LoVo (cell line): ENCODE measurements at places on chromosomes 7 and 10.

DNA sequence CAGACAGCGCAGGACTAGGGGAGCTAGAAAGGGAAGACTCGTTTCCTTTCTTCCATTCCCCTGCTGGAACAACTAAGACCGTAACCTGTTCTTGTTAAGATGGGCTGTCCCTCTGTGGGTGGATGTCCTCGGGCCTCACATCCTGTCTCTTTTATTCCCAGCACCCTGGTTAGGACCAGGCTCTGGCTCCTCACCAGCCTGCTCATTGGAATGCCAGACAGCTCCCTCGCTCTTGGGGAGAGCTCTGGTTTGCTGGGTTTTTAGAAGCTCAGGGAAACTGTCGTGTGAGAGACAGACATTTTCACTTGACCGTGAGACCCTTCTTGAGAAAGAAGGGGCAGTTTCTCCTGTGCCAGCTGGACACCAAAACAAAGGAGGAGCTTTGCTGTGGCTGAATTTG lies 58.1 kb upstream of the HABP2 start:
- no peak for DNase-seq

GRCh38 chr7:158676906-158677305 lies 27.7 kb downstream of the NCAPG2 start:
- no peak for DNase-seq

- DNase-seq, result no peak
Observed at GRCh38 chr10:70589762-70590654, 12.5 kb downstream of the PRF1 start.

DNA sequence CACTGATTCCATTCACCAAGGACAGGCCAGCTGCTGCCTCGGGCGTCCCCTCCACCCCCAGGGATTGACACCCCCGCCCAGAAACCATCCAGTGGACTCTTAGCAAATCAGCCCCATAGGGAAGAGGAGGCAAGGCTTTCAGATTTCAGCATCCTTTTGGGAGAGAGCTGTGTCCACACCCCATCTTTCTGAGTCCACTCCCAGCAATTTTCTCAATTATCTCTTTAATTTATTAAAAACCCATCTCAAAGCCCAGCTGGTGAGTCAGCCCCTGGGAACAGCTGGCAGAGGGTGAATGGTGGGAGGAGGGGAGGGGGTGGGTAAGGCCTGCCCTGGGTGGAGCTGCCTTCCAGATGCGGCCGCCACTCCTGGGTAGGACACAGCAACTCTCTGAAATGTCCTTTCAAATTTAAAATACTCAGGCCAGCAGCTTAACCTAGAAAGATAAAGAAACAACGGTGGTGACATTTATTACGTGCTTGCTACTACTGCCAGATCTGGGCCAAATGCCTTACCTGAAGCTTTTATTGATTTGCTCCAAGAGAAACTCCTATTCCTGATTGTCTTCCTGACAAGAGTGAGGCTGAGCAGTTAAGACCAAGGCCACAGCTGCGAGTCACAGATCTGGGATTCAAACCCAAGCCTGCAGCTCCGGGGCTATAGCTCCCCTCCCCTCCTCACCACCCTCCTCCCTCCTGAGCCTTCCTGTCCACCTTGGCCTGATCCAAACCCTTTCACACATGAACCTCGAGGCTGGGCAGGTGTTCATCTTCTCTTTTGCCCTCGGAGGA lies 120.4 kb downstream of the RGS10 start:
- DNase-seq, result no peak

GRCh38 chr10:61000769-61001730 lies 57.1 kb upstream of the RHOBTB1 start:
- peak; percentile 28 for DNase-seq
